Amygdala (tissue), 56 donors: ENCODE measurements at places on chromosomes 13 and 19.

DNA sequence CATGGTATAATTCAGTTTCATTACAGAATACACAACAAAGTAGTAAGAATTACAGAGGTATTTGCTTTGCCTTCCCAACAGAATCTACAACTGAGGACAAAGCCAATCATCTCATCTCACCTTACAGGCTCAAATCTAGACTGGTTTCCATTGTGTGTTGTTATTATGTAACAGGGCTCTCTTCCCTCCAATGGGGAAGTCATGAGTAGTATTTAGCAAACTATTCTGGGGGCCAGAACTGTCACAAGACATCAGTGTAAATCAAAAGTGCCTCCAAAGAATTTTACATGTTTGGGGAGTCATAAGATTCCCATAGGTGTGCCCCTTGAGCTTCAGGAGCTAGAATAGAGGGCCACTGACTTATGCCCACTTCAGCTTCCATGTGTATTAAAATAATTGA lies 187.0 kb upstream of the EDNRB start:
- no peak for DNase-seq

- no peak for DNase-seq
These were observed 29.5 kb downstream of the ENOX1 start for GRCh38 chr13:43757266-43757665.

DNA sequence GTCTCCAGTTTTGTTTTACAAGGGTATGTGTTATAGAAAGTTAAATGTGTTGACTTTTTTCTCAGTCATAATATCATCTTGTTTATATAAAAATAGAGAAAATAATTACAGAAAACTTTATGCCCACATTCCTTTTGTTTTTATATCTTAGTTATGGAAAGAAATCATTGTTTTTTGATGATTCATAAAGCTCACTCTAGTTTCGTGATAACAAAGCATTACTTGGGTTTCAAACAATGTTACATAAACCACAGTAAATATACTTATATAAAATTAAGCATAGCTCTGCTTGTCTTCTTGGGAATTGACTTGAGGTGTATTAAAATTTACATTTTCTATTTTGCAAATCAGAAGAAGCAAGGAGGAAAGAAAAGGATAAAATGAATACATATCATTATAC lies 111.8 kb downstream of the SGCG start:
- no peak for DNase-seq

DNA sequence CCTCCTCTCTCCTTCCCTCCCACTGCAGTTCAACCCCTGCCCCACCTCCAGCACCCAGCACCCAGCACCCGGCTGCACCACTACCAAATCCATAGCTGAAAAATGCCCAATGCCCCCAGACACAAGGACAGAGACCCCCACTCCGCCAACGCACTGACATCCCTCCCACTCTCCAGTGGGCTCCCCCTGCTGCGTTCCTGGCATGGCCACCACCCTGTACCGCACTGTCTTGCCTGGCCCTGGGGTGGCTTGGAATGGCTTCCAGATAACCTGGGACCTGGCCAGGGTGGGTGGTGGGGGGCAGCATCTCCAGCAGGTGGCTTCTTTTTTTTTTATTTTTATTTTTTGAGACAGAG lies 5.8 kb upstream of the MKNK2 start:
- DNase-seq: no peak

DNA sequence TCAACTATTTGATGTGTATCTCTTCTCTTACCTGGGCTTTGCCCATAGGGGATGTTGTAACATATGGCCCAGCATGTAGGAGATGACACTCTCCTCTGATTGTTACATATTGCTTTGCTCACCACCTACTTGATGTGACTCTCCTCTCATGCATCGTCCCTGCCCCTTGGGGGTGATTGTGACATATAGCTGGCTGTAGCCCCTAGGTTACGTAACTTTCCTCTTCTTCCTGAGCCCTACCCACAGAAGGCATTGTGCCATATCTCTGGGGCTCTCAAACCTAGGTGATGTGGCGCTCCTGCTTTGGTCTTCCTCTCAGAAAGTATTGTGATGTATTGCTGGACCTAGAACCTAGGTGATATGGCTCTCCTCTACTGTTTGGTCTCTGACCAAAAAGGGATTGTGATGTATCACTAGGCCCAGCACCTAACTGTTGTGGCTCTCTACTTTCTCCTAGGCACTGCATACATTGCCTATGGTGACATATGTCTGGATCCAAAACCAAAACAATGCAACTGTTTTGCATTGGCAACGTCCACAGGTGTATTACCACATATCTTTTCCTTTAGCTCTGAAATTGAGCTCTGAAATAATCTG lies 71.9 kb upstream of the ZNF724 start:
- DNase-seq: no peak

GRCh38 chr19:4914736-4915501 lies 5.6 kb downstream of the UHRF1 start:
- DNase-seq: no peak
